Tibial nerve (tissue), 4 donors: ENCODE measurements at places on chromosomes 2 and 18.

DNA sequence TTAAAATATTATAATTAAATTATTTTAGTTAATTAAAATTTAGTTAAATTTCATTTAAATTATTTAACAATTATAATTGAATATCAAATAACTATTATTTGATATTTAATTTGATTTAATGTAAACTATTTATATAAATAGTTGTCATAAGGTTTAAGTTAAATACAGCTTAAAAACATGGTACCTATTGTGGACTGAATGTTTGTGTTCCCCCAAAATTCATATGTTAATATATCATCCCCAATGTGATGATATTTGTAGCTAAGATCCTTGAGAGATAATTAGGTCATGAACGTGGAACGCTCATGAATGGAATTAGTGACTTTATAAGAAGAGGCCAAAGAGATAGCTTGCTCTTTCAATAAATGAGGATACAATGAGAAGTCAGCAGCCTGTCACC is 505.7 kb upstream of the LRATD1 start:
- DNase-seq = no peak

- DNase-seq = no peak
Measured at GRCh38 chr2:69645031-69645431, 1.5 kb upstream of the AAK1 start.

- no peak for DNase-seq
Measured at GRCh38 chr2:147467441-147467840, 377.4 kb upstream of the ACVR2A start.

GRCh38 chr18:32335228-32335627 is 135.5 kb downstream of the GAREM1 start:
- no peak for DNase-seq

- no peak for DNase-seq
Measured at GRCh38 chr2:181836583-181836982, 54.9 kb upstream of the ITPRID2 start.

DNA sequence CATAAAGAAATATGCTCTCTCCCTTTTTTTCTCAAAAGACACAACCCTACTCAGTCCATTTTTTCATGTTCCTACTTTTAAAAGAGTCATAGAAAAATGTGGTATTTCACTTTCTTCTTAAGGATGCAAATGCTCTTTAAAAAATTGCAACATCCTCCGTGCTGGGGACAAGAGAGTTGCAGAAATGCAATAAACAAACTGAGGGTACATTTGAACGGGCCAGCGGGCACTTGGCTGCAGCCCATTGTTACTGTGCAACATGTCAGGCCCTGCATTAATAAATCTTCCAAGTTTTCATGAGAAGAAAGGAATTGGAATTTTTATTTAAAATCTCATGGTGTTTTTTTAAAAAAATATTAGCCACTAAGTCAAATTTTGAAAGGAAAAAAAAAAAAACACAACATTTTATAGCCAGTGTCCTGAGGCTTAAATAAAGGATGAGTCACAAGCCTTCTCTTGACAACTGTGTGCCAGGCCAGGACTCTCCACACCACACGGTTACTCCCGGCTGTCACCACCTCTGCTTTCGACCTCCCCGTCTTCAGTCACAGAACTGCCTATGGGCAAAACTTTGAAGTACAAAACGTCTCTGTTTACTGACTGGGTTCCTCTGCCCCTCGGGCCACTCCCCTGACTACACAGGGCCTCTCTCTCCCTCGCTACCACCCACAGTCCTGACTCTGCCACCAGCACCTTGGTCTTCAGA is 57.5 kb upstream of the MFF start:
- DNase-seq = no peak

DNA sequence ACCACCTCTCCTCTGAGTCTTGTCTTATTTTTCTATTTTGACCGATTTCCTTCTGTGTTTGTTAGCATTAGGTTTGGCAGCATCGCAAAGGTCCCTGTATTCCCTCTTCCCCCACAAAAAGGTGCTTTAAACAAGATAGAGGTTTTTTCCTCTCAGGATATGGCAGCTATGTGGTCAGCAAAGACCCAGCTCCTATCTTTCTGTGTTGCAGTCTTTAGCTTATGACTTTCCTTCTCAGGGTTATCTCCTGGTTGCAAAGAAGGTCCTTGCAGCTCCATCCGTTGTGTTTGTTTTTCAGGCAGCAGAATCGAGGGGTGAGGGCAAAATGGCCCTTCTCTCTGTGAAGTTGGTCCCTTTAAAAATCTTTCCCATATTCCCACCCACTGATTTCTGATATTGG is 38.4 kb downstream of the GALNT1 start:
- DNase-seq = no peak

DNA sequence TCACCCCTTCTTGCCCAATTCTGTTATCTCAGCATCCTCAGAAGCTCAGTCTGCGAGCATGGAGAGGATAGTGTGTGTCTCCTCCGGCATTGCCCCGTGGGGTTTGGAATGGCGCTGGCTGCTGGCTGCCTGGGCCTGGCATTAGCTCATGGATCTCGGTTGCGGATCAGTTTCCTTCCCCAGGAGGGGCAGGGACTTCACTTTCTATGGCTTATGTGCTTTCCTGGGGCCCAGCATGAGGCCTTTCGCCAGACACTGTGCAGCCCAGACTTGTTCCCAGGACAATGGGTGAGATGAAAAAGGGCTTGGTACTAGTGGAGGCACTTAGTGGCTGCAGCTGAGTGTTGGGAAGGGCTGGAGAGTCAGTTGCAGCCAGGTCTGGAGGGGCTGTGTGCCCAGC is 143.3 kb downstream of the GLI2 start:
- no peak for DNase-seq

DNA sequence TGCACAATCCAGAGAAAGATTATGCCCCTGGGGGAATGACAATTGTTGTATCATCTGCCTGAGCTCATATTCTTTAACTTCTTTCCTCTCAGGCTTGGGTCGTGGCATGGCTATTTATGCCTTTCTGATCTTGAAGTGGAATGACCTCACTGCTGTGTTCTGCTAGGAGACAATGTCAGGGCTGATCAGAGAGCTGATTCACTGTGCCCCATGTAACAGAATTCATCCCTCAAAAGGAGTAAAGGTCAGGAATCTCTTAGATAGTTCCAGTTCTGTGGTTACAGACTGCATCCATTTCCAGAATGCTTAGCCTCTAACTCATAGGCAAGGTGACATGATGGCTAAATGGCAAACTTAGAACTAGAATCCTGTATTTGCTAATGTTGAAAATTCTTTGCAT is 511.7 kb upstream of the CNTNAP5 start:
- no peak for DNase-seq

DNA sequence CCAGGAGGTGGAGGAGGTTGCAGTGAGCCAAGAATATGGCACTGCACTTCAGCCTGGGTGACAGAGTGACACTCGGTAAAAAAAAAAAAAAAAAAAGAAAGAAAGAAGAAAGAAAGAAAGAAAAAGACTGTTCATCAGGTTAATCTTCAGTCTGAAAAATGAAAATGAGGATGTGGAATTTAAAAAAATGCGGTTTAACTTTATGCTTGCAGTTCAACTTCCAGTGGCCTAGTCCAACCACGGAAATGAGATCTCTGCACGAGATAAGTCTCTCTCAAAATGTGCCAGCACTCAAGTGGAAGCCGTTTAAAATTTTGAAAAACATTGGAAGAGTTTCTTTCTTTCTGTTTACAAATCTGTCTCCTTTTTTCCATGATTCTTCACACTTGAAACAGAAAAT is 112.1 kb downstream of the DOCK10 start:
- DNase-seq = no peak

DNA sequence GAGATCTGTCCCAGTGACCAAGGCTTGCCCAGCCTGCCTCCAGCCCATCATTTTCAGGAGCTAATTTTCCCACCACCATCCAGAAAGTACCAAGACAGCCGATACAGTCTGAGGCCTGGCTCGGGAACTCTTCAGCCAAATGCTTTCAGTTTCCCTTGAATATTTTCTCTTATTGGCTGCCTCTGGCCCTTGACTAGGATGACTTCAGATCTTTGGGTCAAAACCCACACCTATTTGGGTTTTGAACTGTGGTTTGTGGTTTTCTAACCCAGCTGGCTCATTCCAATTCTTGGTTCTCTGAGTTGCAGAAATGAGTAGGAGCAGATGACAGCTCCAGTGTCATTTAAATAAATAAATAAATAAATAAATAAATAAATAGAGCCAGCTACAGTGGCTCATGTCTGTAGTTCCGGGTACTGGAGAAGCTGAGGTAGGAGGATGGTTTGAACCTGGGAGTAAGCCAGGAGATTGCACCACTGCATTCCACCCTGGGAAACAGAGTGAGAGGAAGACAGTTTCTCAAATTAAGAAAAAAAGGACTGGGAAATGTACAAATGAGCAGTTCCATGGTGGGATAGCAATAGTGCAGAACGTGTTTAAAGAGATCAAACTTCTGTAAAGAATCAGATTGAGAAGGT is 465.0 kb upstream of the SOX11 start:
- no peak for DNase-seq

GRCh38 chr2:27095745-27096651 is 9.4 kb downstream of the KHK start:
- DNase-seq = no peak

GRCh38 chr2:162919111-162919510 is 80.5 kb upstream of the KCNH7 start:
- DNase-seq = no peak

GRCh38 chr2:223779877-223780276 is 57.5 kb downstream of the AP1S3 start:
- DNase-seq = no peak

DNA sequence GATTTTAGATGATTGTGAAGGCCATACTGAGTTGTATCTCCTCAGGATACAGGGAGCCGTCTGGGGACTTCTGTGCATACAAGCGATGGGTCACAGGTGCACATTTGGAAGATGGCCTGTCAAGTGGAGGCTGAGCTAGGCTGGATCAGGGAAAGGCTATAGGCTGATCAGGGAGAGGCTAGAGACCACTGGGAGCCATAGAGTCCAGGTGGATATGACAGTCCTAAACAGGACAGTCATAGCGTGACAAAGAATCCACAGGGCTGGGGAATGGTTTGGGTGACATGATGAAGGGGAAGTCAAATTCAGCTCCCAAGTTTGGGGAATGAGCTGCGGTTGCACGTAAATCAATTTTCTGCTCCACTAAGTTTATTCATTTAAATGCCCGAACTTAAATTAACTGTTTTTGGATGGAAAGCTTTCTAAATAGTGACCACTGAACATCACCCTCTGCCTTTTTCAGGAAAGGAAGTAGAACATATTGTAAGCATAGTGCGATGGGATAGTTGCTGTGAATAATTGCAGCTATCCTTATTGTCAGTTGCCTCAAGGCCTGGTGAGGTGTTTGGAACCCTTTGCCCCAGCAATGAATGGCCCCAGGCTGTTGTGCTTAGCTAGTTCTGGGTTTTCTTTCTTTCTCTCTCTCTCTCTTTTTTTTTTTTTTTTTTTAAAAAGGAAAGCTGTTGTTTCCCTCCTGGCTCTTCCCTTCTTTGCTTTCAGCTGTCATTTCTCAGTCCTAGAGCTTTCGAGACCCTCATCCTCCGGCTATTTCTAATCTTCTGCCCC is 50.5 kb downstream of the KLHL29 start:
- no peak for DNase-seq

DNA sequence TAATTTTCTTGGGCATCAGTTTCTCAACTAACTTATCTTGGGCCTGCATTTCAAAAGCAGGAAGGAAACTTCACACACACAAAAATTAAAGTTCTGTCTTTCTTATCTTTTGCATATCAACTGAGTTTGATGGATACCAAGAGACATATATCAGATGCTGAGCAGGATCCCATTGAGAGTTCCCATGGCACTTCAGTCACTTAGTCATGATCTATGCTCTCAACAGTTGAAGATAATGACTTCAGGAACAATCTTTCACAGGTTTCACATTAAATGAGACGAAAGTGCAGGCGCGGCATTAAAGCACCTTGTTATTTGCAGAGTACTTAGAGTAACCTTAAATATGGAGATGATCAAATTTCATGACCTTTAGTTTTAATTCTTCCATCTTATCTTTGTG is 2139.8 kb upstream of the CELF4 start:
- no peak for DNase-seq

DNA sequence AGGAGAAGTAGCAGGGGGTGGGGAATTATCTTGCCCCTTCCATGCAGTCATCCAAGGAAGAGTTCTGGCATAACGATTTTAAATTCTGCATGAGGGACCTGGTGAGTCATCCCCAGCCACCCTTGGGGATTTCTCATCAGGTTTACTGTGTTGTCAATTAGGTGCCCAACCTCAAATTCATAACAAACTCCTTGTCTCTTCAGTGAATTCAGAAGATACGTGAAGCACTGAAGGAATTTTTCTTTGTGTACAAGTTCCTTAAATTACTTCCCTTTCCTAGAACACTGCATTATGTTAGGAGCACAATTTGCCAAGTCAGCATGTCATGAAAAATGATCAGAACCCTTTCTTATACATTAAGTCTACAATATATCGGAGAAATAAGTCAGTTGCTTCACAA is 70.8 kb upstream of the NOSTRIN start:
- no peak for DNase-seq

GRCh38 chr2:201580486-201580885 is 62.8 kb downstream of the TMEM237 start:
- no peak for DNase-seq

- no peak for DNase-seq
Measured at GRCh38 chr2:135818937-135819610, 17.9 kb downstream of the LCT start.

- DNase-seq = no peak
Measured at GRCh38 chr2:178363252-178363651, 87.7 kb downstream of the PRKRA start.

GRCh38 chr18:48470484-48471180 is 61.4 kb upstream of the ZBTB7C start:
- DNase-seq = no peak

DNA sequence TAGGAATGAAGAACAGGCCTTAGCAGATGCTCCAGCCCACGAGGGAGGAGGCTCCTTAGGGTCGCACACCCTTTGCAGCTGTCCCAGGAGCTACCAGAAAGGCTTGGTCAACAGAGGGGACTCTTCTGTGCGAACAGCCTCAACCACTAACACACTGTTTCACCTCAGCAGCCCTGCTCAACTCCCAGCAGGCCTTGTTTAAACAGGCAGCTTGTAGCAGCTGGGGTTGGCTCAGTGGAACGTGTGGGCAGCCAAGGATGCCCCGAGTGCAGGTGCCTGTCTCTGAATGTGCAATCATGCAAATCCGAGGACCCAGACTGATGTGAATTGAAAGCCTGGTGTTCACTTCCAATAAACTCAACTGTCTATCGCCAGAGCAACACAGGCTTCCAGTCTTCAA is 88.7 kb upstream of the CXCR4 start:
- no peak for DNase-seq

DNA sequence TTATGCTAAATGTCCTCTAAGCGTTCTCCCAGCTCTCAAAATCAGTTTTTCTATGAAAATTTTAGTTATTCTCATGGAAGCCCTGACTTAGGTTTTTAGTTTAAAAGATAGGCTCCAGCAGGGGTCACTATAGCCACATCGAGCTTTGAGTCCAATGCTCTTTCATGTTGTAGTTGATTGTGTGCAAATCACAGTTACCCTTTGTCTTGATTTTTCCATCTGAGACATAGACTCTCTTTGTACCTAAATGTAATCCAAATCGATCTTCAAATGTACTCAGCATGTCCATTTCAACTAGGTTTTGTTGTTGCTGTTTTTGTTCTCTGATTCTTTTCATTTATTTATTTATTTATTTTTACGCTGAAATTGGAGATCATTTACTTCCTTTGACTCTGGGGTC is 26.4 kb upstream of the MSTN start:
- DNase-seq = peak; percentile 66
